ENCODE measurements at places on chromosomes 4 and X.

DNA sequence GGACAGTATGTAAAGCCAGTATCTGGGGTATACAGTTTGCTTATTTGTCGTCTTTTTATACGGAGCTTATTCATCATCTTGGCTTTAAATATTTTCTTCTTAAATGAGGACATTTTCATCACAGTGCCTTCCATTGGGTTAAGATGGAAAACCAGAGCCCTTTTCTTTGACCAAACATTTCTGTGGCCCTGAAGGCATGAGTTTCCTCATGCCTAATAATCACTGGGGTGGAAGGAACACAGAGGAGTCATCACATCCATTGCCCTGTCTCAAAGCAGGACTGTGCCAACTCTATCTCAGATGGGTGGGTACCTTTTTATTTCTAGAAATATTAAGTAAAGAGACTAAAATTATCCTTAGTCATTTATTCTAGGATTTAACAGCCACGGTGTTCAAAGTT lies 40.0 kb downstream of the CHRDL1 start:
- DNase-seq: no peak

DNA sequence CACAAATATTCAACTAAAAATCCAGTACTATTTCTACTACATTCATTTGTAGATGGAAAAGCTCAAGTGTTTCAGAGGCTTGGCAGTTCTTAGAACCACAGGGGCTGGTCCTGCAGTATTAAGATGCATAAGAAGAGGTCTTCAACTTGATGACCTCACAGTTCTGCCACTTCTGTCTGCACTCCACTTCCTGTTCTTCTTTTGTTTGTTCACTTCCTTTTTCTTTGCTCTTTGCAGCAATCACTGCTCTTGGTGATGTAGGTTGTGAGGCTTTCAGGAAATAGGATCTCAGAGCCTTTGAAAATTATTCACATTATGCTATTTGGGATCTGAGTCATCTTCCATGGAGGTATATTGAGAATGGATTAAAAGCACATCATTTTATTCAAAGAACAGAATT lies 602.0 kb upstream of the CPEB2 start:
- no peak for DNase-seq

GRCh38 chr4:12144051-12144450 lies 715.4 kb upstream of the HS3ST1 start:
- no peak for DNase-seq

DNA sequence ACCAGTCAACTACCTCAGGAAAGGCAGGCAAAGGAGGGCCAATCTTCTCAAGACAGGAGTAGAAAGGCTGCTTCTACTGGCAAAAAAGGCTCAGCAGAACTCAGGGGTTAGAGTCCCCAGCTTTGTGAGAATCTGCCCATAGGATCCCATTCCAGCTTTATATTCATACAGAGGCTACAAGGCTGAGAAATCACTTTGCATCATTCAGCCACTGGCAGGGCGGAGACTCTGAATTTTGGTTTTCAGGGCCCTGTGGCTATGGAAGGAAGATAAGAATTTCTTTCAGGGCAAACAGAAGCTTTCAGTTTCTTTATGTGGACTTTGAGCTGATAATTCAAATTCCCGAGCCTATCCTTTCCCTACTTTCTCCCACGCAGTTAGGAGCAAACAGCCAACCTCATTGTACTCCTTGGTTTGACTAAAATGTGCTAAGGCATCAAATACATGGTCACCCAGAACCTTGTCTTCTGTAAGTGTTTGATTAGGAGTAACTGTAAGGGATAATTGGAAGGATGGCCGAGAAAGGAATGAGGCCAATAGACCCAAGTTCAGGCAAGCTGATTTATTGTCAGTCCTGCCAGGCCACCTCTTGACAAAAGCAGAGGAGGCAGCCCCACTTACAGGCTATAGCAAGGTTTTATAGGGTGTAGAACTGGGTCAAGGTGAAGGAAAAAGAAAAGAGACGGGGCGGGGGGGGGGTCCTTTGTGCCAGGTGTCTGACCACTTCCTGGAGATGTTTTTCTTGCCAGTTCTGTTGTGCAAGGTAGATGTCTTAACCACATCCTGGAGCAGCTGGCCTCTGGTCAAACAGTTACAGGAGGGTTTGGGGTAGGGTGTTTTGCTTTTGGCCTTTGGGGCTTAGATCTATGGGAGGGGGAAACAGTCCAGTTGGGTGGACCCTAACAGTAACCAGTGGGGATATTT lies 165.3 kb upstream of the PPP1R2C start:
- no peak for DNase-seq

DNA sequence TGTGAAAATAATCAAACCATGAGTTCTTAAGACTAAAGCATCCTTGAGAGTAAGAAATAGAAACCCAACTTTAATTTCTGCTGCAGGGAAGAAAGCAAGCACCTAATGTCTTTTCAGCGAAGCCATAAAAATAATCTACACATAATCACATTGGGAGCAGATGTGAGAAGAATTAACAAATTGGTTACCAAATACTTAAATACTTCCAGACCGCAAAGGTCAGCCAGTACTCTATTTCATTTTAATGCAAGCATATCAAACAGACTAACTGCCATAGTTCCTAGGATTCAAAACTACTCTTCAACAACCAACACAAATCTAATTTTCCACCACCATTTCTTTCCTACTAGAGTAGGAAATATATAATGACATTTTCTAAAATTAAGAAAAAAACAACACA lies 144.8 kb upstream of the SLIT2 start:
- no peak for DNase-seq

- no peak for DNase-seq
Observed at GRCh38 chr4:38993683-38994082, 38.5 kb downstream of the TMEM156 start.

DNA sequence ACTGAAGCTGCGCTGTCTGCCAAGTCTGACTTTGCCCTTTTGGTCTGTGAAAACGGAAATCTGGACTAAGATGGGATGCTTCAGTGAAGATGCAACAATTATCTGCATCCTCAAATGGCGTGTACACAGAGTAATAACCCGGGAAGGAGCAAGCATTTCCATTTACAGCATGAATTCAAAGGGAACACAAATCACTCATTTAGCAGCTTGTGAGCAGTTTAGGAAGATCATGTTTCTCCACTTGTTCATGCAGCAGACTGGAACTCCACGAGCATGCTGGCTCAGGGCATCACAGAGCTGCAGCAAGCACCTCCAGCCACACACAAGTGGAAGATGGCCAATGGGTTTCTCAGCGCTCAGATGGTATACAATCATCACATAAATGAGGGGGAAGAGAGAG lies 175.5 kb downstream of the NLGN4X start:
- DNase-seq: no peak

DNA sequence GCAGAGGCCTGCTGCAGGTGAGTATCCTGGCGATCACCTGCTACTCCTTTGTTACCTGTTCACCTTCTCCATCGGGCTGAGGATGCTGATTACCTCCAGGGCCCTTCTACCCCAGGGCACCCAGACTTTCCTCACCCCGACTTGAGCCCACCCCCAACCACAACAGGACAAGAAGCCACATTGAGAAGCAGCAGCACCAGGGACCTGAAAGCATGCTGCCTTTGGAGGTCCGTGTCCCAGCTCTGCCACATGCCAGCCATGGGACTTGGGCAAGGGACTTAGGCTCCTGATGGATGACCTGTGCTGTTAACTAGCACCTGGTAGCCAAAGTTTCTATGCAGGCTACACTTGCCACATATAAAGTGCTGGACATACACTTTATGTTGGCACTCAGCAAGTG lies 89.7 kb downstream of the CPZ start:
- DNase-seq: no peak

GRCh38 chr4:84583876-84584380 lies 1.0 kb downstream of the CDS1 start:
- DNase-seq: no peak

Data from AG08395 (cell line).